Stimulated activated CD8-positive, alpha-beta memory T cell treated with anti-CD3 and anti-CD28 coated beads, Interleukin-15, amount 100 ng/mL, for 24 hours (primary cell): ENCODE measurements at places on chromosomes 2 and 18.

DNA sequence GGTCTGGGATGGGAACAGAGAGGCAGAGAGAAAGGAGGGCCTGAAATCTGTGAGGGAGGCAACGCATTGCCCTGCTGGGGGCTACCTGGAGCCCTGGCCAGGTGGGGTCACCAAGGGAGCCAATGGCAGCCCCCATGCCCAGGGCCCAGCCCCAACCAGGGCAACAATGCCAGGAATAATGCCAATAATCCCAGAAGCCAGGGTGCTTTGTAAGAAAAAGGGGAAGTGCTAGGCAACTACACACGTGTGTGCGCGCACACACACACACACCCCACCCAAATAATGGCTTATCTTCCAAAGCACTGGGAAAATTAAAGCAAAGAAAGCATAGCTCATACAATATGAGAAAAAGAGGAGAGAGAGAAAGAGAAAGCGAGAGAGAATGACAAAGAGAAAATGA, 7.0 kb upstream of the CLEC4F start:
- DNase-seq: no peak

GRCh38 chr18:74937291-74937690, 271.6 kb downstream of the PTGR3 start:
- no peak for DNase-seq

DNA sequence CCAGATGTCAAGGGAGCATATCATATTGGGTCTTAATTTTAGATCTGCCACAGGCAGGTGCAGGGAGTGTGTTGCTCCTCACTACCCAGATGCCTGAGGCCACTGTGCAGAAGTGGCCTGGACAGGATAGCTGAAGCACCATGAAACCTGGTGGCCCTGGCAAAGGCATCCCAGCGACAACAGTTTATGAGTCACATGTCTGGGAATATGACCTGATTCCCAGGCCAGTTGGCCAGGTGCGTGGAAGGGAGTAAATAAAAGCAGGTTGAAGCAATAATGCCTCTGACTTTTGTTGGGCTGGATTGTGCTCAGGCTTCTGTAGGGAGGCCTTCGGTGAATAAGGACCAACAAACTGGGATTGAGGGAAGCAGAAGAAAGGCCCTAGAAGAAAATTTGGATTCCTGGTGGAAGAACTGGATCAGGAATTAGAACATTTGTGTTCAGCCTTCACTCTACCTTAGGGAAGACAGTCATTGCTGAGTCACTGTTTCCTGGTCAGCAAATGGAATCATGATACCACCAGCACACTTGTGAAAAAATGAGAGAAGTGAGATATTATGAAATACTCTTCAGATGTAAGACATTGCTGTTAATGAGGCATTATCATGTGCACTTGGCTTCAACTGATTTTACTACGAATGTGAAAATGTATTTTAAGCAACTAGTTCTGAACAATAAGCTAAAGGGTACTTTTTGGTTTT, 78.4 kb upstream of the ZNF516 start:
- DNase-seq: no peak

GRCh38 chr2:177179227-177179626, 33.4 kb upstream of the HNRNPA3 start:
- no peak for DNase-seq

DNA sequence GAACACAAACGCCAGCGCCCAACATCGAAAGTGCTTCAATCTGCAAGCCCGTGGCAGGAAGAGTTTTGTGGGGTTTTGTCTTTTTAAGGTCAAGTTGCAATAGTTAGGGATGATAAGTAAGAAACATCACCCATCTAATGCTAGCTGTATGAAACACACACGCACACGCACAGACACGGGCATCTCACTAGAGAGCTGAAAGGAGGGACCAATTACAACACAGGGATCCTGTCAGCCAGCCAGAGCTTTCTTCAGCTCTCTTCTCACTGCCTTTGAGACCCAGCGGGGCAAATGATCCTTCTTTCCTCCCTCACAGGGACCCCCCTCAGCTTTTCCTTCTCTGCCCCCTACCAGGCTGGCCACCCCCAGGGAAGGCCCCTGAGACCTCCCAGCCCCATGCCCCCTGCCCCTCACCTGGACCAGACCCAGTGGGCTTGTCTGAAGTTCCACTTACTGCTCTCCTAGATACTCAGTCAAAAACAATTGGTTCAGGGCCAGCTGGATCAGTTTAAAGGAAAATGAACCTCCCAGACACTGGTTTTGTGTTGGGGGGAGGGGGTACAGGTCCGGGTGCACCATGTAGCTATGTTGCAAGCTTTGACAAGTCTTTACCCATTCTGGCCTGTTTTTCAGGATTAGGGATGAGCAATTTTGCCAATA, 17.9 kb downstream of the CYP26B1 start:
- no peak for DNase-seq
